Sigmoid colon (tissue), 7 donors: ENCODE measurements at places on chromosomes 6 and 20. TPM values are rescaled to one million over a fixed set of nuclear protein-coding genes. Genes with fewer than 3 reads are reported as not detected.

DNA sequence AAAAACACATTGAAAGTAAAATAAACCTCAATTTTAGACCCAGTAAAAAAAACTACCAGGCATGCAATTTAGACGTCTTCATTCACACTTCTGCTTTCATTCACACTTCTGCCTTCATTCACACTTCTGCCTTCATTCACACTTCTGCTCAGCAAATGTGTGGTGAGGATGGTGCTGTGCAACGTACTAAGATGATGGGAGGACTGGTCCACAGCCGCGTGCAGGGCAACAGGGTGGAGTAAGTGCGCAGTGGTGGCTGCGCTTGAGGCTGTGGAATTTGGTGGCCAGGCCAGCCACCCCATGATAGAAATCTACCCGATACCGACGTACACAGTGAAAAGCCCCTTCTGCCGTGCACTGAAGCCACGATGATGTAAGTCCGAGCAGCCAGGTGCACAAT, 114.3 kb upstream of the CD93 start:
- DNase-seq: no peak

DNA sequence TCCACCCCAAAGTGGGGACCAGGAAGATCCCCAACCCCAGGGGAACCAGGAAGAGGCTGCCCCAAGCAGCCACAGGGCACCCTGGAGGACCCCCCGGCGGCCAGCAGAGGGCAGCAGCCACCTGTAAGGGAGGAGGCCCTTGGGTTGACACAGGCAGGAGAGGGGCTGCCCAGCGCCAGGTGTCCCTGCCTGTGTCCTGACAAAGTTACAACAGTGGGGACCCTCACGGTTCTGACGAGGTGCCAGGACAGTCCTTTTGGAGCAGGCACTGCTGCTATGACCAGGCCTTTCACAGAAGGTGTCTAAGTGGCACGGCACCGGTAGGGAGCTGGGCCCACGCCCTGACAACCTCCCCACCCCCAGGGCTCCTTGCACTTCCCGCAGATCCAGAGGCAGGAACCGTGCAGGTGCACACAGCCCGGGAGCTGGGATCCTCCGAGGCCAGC, 176.7 kb downstream of the BMP7 start:
- no peak for DNase-seq

- DNase-seq: no peak
Observed at GRCh38 chr20:48150568-48150967, 365.3 kb upstream of the SULF2 start.

DNA sequence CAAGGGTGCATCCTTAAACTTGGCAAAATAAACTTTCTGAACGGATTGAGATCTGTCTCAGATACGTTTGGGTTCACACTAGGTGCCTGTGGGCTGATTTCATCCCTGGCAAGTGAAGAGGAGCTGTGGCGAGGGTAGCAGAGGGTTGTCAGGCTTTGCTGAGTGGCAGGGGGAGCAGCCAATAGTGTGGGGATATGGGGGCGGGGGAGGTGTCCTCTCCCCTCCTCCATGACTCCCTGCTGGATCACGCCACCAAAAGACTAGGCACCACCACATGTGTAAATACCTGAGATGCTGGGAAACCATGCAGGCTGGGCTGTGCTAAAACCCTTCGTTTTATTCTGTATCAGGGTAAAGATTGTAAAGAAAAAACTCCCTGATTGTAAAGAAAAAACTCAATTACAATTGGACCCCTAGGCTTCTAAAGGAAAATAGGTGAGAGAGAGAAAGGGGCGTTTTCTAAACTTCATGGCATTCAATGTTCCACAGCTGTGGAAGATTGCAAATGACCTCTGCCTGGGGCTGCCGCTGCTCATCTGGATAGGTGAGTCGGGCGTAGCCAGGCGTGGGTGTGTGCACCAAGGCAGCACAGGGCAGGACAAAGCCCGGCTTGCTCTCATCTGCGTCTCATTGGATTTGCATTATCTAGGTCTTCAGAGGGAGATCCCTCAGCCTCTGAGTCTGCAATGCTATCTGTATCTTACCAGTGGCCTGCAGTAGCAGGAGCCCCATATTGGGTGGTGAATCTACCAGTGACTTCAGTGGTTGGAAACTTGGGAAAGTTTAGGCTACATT, 26.9 kb upstream of the ADTRP start:
- no peak for DNase-seq

GRCh38 chr6:159953091-159953601, 15.7 kb upstream of the IGF2R start:
- DNase-seq: peak; percentile 71

DNA sequence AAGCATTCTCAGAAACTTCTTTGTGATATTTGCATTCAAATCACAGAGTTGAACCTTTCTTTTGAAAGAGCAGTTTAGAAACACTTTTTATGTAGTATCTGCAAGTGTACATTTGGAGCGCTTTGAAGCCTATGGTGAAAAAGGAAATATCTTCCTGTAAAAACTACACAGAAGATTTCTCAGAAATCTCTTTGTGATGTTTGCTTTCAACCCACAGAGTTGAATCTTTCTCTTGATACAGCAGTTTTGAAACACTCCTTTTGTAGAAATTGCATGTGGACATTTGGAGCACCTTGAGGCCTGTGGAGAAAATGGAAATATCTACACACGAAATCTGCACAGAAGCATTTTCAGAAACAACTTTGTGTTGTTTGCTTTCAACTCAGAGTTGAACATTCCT, 612.3 kb upstream of the ZNF337 start:
- DNase-seq: no peak

DNA sequence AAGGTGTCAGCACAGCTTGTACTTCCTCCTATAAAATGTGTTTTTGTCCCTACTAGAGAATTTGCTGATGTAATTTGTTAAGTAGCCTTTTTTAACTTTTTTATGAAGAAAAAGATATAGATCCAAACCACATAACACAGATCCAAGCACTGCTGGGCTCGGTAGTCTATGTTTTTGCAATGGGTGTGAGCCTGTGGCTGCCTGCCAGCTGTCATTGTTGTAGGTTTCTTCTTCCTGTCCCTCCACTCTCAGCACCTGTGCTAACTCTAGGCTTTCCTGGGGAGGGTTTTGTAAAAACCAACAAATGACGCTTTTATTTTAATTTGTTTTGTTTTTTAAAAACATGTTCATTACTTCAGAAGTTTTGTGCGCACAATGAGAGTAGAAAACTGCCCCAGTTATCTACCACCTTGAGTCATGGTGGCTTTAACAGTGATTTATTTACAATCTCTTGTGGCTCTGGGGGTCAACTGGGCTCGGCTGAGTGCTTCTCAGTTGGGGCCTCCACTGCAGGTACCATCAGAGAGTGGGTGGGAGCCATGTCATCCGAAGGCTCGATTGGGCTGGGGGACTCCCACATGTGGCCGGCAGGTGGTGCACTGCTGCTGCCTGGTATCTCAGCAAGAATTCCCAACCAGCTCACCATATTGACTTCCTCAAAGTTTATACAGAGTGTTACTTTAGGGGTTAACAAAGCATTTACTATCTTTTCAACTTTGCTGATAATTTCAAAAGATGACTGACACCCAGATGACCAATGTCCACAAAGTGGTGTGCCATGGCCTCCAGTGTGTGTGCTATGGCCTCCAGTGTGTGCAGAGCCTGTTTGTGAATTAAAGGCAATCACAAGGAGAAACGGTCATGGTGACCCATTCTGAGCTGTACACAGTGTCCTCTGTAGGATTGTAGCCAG, 3.0 kb upstream of the CCR6 start:
- no peak for DNase-seq

DNA sequence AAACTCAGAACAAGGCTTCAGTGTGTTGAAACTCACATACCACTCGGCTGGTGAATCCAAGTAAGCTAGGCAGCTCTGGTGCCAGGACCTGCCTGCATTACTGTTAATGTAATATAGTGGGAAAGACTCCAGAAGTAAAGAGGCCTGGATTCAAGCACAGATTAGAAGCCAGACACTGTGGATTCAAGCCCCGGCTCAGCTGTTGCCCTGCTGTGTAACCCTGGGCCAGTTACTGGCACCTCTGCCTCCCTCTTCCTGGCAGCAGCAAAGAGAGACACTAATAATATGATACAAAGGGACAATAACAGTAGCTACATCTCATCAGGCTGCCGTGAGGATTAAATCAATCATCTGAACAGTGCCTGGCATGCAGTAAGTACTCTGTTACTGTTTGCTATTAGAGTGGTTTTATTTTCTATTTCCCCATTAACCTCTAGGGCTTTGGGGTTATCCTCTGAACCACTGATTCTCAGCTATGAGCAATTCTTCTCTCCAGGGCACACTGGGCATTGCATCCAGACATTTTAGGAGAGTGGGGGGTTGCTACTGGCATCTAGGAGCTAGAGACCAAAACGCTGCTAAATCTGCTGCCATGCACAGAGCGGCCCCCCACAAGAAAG, 92.9 kb downstream of the ZMYND8 start:
- peak; percentile 68 for DNase-seq

GRCh38 chr20:34458631-34459030, 57.6 kb upstream of the DYNLRB1 start:
- no peak for DNase-seq

DNA sequence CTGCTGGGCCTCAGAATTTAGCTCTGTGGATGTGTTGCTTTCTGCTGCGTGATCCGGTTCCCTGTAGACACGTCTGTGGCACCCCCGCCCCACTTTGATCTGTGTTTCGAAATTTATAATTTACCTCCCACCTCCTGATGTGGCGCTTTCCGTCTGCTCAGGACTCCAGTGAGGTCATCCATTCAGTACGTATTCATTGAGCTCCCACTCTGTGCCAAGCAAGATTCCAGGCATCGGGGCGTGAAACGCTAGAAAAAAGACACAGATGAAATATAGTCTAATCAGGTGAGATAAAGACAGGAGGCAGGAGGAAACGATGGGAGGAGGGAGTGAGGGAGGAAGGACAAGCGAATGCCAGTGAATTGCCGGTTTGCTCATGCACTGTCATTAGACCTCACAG, 431.9 kb upstream of the SULF2 start:
- DNase-seq: no peak

- peak; percentile 84 for DNase-seq
Observed at GRCh38 chr20:36827541-36828279, 48.2 kb upstream of the TLDC2 start.

- no peak for DNase-seq
Observed at GRCh38 chr20:63373996-63374395, 12.8 kb upstream of the CHRNA4 start.

DNA sequence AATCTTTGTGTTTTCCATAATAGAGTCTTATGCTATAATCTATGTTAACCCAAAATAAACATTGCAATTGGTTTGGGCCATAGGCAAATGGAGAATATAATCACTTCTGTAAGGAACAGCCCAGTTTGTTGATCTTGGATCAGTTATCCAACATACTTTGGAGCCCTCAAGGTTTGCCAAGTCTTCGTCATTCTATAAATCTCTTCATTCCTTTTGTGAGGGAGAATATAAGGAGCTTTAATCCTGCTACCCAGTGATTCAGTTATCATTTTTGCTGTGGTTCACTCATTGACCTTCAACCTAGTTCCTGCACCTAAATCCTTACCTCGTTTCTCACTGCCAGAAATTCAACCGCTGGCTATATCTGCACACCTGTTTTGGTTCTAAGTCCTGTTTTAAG, 500.3 kb upstream of the PTCHD4 start:
- no peak for DNase-seq

DNA sequence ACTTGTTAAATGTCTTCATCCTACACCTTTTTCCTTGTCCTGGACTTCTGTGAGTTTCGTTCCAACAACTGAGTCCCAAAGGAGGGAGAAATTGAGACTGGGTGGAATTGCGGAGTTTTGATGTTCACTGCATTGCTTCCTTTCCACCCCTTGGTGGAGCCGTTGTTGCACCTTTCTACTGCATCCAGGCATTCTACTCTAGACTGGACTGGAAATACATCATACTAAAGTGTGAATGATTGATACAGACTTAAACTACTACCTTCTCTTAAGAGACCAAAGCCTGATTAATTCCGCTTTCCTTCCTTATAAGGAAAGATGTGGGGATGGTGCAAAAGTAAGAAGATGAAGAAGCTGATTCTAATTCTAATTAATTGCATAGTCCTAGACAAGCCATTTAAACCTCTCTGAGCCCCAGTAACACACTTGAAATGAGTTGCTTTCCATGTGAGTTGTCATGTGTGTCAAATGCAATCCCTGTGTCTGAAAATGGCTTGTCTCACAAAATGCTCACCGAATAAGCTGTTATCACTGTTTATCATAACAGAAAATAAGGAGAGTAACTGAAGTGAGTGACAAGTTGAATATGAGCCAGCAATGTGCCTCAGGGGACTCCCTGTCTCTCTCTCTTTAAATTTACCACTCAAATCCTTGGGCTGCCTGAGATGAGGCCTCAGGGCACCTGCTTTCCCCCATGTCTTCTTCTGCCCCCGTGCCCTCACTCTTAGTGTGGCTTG, 338.3 kb upstream of the CHD6 start:
- no peak for DNase-seq

- DNase-seq: no peak
Observed at GRCh38 chr6:17965397-17965796, 22.0 kb downstream of the KIF13A start.

GRCh38 chr20:32777177-32777956, 15.2 kb downstream of the DNMT3B start:
- no peak for DNase-seq

DNA sequence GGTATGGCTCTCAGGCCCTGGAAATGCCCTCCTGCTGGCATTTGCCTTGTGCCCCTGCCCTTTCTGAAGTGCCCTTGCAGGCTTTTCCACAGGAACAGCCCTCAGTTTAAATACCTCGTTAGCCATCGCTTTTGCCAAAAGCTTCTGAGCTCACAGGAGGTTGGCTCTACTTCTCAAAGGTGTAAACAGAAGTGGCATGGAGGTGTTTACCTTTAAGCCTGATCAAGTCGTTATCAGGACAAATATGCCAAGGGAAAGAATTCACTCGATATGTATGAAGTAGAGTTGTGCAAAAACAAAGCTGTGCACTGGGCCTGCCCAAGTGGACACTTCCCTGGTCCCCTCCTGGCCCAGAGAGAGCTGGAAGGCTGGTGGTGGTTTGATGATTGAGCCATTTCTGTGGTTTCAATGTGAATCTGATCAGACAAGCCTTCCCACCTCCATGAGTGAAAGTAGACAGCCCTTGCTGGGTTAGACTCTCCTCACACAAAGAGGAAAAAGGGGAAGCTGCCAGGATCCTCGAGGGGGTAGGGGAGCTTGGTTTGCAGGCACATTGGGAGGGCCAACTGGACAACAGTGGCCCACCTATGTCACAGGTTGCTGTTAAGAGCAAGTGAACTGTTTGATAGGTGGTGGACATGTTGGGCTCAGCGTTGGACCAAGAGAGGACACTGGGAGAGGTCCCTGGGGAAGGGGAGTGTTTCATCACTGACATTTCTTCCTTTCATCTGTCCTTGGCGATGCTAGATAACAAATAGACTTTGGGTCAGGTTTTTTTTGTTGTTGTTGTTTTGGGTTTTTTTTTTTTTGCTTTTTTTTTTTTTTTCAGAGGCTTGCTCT, 98.7 kb downstream of the ZDHHC14 start:
- no peak for DNase-seq

Gene SLC13A3
- 4.2 TPM for total RNA-seq

Gene SASH1
- total RNA-seq: 57.1 TPM

Gene ATRN
- 14.1 TPM for total RNA-seq

Gene MEI4
- not detected for total RNA-seq

Gene SLC26A8
- total RNA-seq: not detected

Gene ARMH2
- not detected for total RNA-seq

Gene CST2
- not detected for total RNA-seq
